ENCODE measurements at places on chromosomes 3 and 15.

GRCh38 chr15:45328663-45329062 lies 49.7 kb downstream of the GATM start:
- no peak for DNase-seq

GRCh38 chr3:196636369-196637349 lies 2.8 kb upstream of the NRROS start:
- no peak for DNase-seq

- peak; percentile 44 for DNase-seq
Measured at GRCh38 chr3:24493746-24494617, 668 bp downstream of the THRB start.

DNA sequence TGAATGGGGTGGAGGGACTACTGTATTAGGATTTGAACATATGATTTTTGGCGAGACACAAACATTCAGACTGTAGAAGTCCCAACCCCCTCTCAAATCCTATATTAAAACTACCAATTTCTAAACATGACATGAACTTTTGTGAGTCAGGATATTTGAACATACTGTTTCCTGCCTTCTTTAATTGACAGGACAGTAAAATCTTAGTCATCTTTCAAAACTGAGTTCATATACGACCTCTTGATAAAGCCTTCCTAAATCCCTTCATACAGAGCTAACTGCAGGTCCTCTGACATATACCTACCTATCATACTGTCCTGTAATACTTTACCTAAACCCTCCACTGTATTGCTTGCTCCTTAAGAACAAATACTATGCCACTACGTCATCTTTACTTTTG lies 23.5 kb downstream of the ALDH1A2 start:
- no peak for DNase-seq

DNA sequence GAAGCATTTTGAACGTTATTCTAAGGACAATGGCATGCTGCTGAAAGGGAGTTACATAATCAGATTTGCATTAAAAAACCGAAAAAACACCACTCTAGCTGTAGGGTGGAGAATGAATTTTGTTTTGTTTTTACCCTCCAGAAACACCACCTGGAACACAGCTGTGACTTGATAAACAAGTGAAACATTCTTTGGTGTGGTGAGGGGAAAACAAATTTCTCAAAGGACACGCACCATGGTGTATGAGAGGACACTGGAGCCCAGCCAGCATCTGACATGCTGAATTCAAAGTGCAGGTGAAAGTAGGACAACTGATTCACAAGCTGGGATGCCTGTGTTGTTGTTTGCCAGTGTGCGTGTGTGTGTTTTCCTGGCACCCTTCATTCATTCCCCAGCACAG lies 554.5 kb upstream of the TBL1XR1 start:
- DNase-seq = no peak

- DNase-seq = no peak
Measured at GRCh38 chr3:186133980-186134379, 25.1 kb upstream of the ETV5 start.

GRCh38 chr3:134371542-134372324 lies 2.5 kb downstream of the AMOTL2 start:
- no peak for DNase-seq

GRCh38 chr3:157092230-157092629 lies 67.7 kb downstream of the CCNL1 start:
- DNase-seq = no peak

GRCh38 chr15:70178335-70179084 lies 80.8 kb upstream of the TLE3 start:
- DNase-seq = no peak

DNA sequence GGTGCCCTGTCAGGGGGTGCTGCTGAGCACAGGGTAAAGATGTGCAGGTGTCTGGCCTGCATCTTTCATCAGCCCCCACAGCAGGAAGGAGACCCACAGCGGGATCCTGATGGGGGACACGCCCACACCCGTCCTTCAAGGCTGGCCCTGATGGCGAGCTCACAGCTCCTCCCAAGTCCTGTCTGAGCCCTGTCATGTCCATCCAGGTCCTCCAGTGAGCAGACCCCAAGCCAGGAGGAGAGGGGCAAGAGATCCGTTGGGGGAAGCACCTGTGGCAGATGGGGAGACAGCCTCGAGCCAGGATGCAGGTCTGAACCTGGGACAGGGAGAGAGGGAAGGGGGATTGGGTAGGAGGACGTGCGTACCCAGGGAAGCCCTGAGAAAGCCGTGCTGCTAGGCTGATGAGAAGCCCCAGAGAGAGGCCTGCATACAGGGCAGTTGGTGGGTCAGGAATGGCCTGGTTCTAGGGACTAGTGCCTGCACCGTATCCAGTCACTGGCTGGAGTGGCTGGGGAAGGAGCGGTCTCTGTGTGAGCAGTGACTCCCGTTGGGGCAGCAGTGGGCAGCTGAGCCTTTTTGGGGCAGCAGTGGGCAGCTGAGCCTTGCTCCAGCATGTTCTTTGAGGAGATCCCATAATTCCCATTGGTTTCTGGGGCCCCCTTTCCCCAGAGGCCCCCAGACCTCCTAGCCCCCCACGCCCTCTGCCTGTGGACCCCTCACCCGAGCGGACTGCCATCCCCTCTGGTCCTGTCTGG lies 133.3 kb upstream of the MEF2A start:
- no peak for DNase-seq

GRCh38 chr3:180184816-180185215 lies 148.1 kb upstream of the PEX5L start:
- no peak for DNase-seq

DNA sequence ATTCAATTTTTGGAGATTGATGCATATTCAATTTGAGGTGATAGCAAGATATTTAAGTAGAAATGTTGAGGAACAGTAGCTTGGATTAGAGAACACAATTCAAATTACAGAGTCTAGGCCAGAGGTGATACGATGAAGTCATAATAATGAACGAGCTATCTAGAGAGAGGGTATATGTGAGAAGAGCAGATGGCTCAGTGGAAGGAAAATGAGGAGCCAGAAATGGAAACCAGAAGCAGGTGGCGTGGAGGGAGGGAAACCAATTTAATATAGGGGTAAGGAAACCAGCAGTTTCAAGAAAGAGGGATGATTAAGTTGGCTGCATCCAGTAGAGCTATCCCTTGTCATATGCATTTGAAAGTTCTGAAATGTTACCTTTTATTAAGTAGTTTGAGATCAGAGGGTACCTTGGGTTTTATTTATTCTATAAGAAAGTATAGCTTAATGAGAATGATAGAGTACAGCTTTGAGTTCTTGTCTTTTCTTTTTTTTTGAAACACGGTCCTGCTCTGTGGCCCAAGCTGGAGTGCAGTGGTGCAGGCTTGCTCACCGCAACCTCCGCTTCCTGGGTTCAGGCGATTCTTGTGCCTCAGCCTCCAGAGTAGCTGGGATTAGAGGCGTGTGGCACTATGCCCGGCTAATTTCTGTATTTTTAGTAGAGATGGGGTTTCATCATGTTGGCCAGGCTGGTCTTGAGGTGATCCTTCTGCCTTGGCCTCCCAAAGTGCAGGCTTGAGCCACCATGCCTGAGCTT lies 22.1 kb downstream of the NCK1 start:
- DNase-seq = no peak
